ENCODE measurements at places on chromosomes 5 and 9.

GRCh38 chr9:6669881-6670280, 24.4 kb upstream of the GLDC start:
- no peak for DNase-seq

DNA sequence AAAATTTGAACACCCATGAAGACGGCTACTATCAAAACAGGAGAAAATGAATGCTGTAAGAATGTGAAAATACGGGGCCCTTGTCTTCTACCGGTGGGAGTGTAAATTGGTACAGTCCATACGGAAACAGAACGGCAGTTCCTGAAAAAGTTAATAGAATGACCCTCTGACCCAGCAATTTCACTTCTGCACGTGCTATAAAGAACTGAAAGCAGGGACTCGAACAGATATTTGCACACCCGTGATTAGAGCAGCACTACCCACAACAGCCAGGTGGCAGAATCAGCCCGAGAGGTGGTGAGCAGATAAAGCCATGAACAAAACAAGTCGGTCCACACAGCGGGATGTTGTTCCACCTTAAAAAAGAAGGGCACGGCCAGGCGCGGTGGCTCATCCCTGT, 22.6 kb upstream of the SLC12A7 start:
- DNase-seq: no peak

- peak; percentile 33 for DNase-seq
Observed at GRCh38 chr9:98774746-98775145, 21.6 kb downstream of the ANKS6 start.

DNA sequence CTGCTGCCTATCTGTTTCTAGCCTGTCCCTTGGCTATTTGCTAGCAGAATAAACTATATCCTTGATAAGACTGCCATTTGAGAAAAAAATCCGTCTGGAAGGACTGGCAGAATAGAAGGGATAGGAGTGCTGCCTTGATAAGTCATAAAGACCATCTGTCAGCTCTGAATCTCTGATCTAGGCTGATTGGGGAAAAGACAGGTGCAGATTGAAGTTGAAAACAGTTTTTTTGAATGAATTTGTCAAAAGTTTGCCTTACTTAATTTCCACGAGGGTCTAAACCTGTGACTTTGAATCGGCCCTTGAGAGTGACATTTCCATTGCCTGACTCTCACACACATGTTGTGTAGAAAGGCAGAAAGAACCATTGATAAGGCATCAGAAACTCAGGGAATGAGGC, 218.6 kb downstream of the MAN2A1 start:
- no peak for DNase-seq

DNA sequence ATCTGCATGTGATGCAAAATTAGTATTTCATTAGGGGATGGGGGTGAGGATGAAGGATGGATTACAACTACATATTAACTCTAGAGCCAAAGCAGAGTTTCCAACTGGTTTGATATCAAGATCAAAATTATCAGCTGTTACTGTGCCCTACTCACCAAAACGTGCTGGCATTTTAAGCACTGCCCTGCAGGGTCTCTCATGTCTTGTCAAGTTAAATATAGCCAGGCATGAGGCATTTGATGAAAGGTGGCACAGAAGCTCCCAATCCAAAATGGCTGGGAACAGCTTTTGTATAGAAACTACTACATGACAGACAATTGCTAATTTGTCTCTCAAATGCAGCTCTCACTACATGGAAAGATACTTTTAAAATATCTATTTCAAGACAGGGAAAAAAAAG, 27.1 kb upstream of the CAAP1 start:
- DNase-seq: no peak
